ENCODE measurements at places on chromosomes 6 and 20.

DNA sequence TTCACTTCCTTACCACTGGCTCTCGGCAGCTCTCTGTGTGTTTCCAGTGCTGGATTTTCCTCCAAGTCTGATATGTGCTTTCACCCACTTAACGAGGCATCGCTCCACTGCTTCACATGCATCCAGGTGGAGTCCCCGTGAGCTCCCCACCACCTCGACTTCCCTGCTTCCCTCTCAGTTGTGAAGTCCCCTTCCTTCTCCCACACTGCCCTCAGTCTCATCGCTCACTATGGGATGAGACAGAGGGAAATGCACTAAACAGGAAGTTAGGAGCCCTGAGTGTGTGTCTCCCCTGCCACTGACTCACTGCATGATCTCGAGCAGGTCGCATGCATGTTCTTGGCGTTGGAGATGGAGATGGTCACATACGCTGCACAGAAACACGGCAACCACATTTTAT, 84.0 kb downstream of the MTHFD1L start:
- DNase-seq = no peak

DNA sequence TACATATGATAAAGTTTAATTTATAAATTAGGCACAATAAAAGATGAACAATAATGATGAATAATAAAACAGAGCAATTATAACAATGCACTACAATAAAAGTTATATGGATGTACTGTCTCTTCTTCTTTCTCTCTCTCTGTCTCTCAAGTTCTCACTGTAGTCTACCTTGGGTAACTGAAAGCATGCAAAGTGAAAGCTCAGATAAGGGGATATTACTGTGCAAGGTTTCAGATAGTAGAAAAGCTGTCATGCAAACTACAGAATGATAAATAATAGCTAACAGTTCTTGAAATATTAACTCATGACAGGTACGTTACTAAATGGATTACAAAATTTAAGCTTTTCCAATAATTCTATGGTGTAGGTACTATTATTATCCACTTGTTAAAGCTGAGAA, 311.9 kb upstream of the PRDM1 start:
- DNase-seq = no peak

- DNase-seq = no peak
These were observed 24.5 kb downstream of the BCAS4 start for GRCh38 chr20:50819349-50819748.

- no peak for DNase-seq
These were observed 78.3 kb downstream of the CD109 start for GRCh38 chr6:73774311-73774774.

- no peak for DNase-seq
These were observed 27.2 kb upstream of the EFHC1 start for GRCh38 chr6:52392944-52393343.

DNA sequence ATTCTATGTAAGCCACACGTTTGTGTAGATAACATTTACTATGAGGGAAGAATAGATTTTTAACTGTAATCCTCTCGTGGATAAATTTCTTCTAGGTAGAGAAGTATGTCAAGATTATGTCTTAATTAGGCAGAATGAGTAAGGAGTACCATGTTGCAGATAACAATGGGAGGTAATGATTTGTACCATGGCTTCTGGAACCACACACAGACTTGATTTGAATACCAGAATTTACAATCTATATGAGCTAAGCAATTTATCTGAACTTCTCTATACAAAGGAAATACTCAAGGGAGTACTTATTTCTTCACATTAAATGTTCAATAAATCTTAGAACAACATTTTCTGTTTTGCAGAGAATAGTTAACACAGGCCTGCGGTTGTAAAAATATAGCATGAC, 51.5 kb downstream of the RPS12 start:
- no peak for DNase-seq

DNA sequence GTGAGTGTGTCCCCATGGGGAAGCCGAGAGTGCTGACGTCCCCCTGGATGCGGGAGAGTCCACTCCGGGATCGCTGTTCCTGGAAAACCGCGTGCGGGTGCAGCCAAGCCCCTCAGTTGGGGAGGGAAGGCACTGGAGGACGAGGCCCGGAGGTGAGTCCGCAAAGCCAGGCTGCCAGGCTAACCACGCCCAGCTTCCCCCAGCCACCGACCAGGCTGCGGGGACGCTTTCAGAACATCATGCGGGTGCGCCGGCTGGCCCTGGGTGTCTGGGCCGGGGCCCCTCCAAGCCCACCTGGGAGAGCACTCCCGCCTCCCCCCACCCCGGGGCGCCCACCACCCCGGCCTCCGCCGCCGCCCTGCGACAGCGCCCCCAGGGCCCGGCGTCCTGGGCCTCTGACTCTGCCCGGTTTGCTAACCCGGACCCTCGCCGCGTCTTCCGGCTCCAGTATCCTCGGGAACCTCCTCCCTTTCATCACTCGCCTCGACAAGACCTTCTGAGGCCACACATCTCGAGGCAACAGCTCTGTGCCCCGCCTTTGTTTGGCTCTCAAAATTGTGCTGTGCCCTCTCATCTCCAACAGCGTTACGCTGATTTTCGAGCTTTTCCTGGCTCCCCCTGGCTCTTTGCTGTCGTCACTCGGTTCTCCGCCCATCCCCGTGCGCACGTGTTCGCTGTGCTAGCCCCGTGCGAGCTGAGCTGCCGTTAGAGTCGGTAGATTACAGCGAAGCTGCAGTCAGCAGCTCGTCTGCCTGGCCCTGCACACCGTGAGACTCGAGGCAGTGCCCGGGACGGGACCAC, 47.1 kb upstream of the ENTPD6 start:
- DNase-seq = peak; percentile 41

DNA sequence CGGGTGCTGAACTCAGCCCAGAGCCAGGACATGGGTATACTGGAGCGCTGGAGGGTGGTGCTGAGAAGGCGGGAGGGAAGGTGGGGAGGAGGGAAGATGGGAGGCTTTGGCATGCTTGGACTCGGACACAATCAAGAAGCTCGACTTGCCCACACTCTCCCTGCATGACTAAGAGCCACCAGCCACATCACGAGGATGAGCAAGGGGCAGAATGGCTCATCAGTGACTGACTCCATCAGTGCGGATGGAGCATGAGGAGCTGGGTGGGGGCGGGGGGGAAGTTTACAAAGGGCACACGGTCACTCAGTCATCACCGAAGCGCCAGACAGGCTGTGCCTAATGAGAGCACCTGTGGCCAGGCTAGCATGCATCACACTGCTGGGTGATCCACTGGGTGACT, 222.8 kb downstream of the KIF16B start:
- DNase-seq = no peak

GRCh38 chr6:139030228-139030963, 1.9 kb downstream of the ABRACL start:
- DNase-seq = no peak

DNA sequence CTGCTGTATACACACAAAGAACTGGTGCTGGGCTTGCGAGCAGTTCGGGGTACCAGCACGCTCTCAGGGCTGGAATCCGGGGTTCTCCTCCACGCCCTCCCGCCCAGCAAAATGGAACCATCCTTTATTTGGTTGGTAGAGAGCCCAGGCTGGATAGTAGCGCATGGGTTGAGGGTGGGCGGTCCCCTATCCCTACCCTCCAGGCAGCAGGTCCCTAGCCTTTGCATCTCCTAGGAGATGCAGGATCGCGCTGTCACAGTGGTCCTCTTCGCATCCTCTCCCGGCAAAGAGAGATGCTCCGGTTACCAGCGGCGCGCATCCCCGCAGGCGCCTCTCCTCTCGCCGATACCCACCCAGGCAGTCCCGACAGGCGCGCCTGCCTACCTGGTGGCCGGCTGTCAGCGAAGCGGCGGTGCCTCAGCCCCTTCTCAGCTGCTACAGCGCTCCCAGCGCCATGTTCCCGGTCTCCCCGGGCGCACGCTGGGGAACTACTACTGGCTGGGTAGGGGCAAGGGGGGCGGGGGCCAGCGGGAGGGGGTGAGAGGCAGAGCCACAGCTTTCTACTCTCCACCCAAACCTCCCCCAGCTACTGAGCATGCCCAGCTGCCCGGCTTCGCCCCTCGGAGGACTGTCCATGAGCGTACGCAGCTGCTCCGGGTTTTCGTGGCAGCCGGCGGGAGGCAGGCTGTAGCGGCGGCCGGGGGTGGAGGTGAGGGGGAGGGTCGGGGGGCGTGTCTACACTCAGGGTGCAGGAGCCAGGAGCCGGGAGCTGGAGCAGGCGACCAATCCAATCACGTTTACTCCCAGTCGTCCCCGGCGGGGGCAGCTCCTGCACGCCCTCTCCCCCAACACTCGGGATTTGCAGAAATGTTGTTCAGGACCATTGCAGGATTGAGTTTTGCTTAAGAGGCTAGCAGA, at the start of gene PAK5:
Gene PAK5 (minus strand): TSS at position 699 of the 918 bp plus-strand sequence. CDS start 194,748 bp downstream, outside the sequence.
- DNase-seq = no peak

GRCh38 chr6:30360139-30360538, 15.2 kb downstream of the RPP21 start:
- no peak for DNase-seq

DNA sequence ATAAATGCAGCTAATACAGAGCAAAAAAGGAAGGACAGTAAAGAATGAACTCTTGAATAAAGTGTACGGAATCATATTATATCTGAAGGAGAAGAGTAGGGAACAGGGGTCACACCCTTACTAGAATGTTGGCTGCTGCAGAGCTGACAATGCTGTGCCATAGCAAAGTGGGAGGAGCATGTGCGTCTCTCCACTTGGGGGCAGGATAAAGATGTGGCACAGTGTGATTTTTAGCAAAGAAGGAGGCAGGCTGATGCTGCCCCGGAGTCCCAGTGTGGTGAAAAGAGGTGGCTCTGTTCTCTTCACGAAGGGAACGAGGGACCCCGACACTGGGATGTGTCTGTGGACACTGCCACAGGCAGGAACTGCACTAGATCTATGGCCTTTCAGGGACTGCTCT, 67.5 kb downstream of the INSM1 start:
- DNase-seq = no peak

DNA sequence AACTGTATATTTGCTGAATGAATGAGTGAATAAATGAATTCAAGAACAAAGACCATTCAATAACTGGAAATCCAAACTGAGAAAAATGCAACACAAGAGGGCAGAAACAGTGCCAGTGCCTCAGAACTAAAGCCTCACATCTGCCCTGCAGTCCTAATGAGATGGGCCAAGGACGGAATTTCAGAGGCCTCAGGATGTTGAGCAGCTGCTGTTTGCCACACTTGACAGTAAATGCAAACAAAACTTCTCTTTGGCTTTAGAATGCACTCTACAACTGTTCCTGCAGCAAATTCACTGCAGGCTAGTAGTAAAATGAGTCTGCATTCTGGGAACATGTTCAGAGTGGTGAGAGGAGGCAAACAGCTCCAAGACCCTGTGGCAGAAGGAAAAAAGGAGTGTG, 177.6 kb upstream of the LRFN2 start:
- DNase-seq = no peak

GRCh38 chr6:75620381-75621304, 19.0 kb downstream of the SENP6 start:
- DNase-seq = no peak

- DNase-seq = no peak
These were observed 264.4 kb downstream of the HACE1 start for GRCh38 chr6:104595311-104595820.

DNA sequence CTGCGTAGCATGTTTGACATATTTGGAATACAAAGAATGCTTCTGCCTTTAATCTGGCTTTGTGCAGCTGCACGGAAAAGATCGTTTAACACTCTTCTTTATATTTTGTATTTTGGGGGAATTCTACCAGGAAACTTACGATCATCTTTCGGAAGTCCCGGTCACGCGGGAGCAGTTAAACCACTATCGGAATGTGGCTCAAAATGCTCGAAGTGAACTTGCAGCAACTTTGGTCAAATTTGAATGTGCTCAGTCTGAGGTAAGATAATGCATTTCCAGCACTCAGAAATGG, 42.3 kb downstream of the CCDC170 start:
- no peak for DNase-seq

DNA sequence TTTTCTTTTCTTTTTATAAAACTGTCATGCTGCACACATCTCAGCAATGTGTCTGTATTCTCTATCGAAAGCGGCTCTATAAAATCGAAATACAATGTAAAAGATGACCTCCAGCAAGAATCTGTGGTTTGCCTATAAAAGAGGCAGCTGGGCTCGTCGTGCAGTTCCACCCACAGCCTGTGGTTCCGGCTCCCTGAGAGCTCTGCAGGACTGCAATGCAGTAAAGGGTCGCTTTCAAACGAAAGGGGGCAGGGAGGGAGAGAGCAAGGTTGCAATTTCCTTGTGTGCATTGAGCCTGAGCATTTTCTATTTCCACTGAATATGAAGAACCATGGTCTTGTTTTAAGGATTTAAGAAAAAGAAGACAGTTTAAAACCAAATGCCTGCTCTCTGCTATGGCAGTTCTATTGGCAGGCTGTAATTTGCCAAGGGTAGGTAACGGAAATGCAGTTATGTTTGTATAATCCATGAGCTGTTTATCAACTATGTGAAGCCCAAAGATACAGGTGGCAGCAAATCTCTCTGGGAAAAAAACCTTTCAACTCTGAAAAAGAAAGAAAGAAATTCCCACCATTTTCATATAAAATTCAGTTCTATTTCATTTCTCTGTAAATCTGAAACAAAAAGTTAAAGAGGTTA, 236.5 kb downstream of the HACE1 start:
- DNase-seq = no peak

GRCh38 chr6:75402296-75402695, 91.3 kb downstream of the FILIP1 start:
- no peak for DNase-seq

DNA sequence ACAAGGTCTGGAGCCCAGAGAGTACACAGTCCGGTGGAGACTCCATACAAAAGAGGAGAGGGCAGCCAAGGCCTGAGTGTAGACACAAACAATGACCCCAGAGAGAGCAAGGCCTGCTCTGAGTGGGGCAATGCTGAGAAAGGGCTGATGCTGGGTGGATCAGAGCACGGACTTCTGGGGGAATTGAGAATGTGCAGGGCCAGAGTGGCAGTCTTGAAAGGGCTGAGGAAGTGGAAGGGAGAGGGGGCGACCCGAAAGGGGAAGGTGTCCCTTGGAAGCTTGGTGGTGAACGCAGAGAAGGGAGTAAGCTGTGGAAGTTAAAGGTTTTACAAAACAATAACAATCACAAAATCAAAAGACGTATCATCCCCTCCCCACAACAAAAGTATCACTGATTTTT, 12.0 kb upstream of the GRM4 start:
- DNase-seq = no peak

GRCh38 chr6:157381631-157382621, 936 bp downstream of the ZDHHC14 start:
- DNase-seq = peak; percentile 16

DNA sequence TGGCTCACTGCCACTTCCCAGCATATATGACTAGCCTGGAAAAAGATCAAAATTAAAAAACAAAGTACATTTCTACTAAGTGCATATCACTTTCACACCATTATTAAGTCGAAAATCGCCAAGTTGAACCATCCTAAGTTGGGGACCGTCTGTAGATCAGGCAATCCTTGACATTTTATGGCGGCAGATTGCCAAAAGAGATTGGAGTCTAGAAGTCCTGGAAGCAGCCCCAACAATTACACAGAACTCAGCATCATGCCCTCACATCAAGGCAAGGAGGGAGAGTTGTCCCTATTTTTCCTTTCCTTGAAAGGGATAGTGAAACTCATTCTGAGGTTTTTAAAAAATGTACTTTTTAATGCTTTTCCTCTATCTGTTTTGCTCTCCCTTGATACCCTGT, 30.7 kb downstream of the SLC22A3 start:
- DNase-seq = no peak

- no peak for DNase-seq
These were observed 22.5 kb downstream of the SERINC1 start for GRCh38 chr6:122449069-122449468.

GRCh38 chr6:32194825-32195651, 2.6 kb upstream of the GPSM3 start:
- no peak for DNase-seq

- no peak for DNase-seq
These were observed 22.7 kb upstream of the TMEM181 start for GRCh38 chr6:158536891-158537798.

- DNase-seq = no peak
These were observed 10.5 kb downstream of the MRPS18A start for GRCh38 chr6:43676962-43677606.
